ENCODE measurements at places on chromosomes 1 and 21. TPM values are rescaled to one million over a fixed set of nuclear protein-coding genes. Genes with fewer than 3 reads are reported as not detected.

Gene COL9A2
- 20.2 TPM for total RNA-seq

Gene GATAD2B
- 12.7 TPM for total RNA-seq

Gene DARS2
- 20.8 TPM for total RNA-seq

Gene NFASC
- 1.6 TPM for total RNA-seq

Gene KIAA1614
- total RNA-seq, result 7.2 TPM

Gene TARDBP
- total RNA-seq, result 71.2 TPM

Gene C1orf53
- 9.9 TPM for total RNA-seq

Gene TNFRSF9
- 4.6 TPM for total RNA-seq

Data from kidney epithelial cell (primary cell).